ENCODE measurements at places on chromosomes 5 and 9. TPM values are rescaled to one million over a fixed set of nuclear protein-coding genes. Genes with fewer than 3 reads are reported as not detected.

The TUSC1 gene
- not detected for total RNA-seq

The PIK3R1 gene
- total RNA-seq: 46.9 TPM

The COL15A1 gene
- total RNA-seq: not detected

The TNFSF8 gene
- 73.2 TPM for total RNA-seq

The GZMA gene
- 13.3 TPM for total RNA-seq

The OR1J4 gene
- not detected for total RNA-seq

The CDC25C gene
- 4.3 TPM for total RNA-seq

The TRIM41 gene
- 35.2 TPM for total RNA-seq

GRCh38 chr9:97502222-97502983 is 937 bp downstream of the TMOD1 start:
- no peak for DNase-seq

GRCh38 chr5:81192373-81192750 is 40.8 kb upstream of the CKMT2 start:
- no peak for DNase-seq

DNA sequence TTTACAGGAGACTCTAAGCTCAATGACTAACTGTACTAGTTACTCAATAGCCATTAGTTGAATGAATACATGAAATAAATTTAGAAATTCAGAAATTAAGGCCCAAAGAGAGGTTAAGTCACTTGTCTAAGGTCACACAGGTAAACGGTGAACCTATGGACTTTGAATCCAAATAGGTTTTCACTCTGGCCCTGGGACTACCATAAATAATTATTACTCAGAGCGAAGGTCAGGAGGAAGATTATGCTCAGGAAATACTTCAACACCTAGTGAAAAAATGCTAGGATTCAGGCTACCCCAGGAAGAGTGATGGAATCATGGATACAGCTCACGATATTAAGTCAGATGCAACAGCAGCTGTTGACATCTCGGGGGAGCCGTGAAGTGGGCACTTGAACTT is 417.4 kb downstream of the GABRG2 start:
- no peak for DNase-seq

DNA sequence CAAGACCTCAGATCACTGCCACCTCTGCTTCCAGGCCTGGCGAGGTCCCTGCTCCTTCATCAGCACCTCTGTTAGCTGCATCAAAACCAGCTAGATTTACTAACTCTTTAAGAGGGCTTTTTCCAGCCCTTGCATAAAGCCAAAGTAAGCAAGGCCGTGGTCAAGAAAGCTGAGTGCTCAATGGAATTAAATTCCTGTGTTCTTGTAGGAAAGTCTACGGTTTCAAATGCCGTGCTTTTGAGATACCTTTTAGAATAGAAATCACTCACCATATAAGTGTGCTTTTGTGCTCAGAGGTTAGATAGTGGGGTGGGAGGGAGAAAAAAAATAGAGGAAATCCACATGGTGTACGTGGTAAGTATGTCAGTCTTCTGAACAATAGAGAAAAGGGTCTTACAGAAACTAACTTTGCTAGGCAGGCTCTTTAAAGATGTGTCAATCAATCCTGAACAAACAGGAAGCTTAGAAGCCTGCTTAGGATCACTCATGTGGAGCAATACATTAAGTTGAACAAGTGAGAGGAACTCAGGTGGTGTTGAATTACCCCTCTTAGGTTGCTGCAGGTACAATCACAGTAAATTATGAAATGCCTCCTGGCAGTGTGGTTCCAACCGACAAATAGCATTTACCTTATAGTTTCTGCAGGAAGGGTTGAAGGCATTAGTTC is 79.7 kb downstream of the SEMA6A start:
- DNase-seq: no peak

DNA sequence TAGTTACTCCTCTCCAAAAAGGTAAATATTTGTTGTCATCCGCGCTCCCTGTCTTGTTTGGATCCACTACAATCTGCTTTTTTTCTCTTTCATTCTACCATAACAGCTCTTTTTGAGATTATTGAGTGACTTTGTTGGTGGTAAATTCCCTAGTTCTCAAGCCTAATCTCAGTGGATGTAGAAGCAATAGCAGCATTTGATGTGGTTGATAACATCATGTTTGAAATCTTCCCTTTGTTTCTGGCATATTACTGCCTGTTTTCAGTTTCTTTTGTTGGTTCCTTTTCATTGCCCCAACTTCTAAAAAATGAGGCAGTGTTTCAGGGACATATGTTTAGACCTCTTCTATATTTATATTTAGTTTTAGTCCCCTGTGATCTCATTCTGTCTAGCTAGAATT is 8.9 kb downstream of the CDC42SE2 start:
- DNase-seq: no peak

DNA sequence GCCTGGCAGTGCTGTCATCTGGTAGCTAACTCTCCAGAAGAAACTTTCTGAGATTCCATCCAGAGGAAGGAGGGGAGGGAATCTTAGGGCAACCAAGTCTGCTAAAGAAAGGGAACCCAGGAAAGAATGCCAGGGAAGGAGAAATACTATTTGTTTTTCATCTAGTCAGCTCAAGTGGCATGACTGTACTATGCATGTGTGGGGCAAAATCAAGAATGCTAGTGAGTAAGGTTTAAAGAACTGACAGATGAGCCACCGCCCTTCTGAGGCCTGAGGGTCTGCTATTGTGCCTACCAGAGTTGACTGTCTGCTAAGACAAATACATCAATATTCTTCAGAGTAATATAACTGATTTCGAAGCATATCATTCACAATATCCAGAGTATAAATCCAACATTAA is 204.2 kb downstream of the SLC12A2 start:
- no peak for DNase-seq

GRCh38 chr5:1724822-1725602 is 74.6 kb downstream of the MRPL36 start:
- DNase-seq: no peak

GRCh38 chr9:92151691-92152393 is 36.6 kb upstream of the SPTLC1 start:
- no peak for DNase-seq

DNA sequence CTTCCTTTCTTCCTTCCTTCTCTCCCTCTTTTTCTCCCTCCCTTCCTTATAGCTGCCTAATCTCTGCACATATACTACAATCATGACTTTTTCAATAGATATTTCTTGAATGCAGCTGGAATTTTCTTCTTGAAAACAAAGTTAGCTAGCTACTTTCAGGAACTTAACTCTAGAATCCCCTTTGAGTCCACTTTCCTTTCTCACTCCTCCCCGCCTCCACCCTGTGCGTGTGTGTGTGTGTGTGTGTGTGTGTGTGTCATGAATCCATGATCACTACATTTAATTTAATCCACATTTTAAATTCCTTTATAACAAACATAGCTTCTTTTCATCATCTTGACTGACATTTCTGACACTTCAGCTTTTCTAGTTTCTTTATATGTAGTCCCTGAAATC is 167.5 kb upstream of the KLF9 start:
- no peak for DNase-seq

DNA sequence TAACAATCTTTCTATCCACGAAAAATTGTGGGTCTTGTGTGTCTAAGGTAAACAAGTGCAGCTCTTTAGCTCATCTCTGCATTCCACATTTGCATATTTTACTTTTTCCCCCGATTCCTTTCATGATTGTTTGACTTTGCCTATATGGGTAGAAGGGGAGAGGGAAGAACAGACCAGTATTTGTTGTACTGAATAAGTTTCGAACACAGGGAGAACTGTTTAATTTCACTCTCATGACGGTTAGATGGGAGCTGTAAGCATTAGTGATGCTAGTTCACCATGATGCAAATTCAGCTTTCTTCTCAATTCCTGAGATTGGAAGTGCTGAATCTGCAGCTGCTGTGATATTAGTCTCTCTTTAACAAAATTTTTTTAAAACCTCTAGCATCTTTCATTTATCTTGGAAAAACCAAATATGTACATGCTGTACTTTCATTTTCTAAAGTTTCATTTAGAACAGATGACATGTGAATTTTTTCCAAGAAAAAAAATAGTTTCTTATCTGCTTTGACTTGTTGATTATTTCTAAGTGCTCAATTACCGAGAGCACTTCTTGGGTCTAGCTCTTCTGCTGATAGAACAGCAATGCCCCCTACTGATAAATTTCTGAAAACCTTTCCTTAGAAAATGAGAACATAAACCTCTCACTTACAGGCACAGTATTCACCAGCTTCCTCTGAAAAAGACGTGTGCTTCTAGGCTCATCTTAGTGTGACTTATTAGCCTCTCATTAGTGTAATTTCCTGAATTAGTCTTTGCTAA is 149.5 kb downstream of the BAAT start:
- DNase-seq: no peak

- no peak for DNase-seq
These were observed 35.6 kb downstream of the MRPL36 start for GRCh38 chr5:1763960-1764605.

- no peak for DNase-seq
These were observed 86.1 kb downstream of the WWC1 start for GRCh38 chr5:168377525-168377924.

DNA sequence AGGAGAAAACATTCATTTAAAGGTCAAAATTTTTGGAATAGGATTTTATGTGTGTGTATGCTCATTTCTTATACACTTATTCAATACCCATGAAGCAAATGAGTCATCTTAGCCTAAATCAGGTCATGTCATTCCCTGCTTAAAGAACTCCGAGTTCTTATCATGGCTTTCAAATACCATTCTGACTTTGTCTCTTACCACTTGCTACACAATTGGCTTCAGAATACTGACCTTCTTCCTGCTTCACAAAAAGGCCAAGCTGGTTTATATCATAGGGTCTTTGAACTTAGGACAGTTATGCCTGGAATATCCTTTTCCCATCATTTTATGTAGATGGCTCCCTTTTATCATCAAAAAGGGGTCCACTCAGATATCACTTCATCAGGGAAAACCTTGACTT is 652.2 kb upstream of the WWC1 start:
- no peak for DNase-seq

GRCh38 chr9:127971357-127972235 is 9.2 kb downstream of the EEIG1 start:
- DNase-seq: peak; percentile 56

- DNase-seq: no peak
These were observed 799.9 kb upstream of the TYRP1 start for GRCh38 chr9:11893331-11893730.

Data from CD8-positive, alpha-beta memory T cell (primary cell).